Regular cardiac myocyte (primary cell): ENCODE measurements at places on chromosomes 1 and 21. TPM values are rescaled to one million over a fixed set of nuclear protein-coding genes. Genes with fewer than 3 reads are reported as not detected.

The SERPINC1 gene
- not detected in 2 replicates for total RNA-seq

The CLCA4 gene
- total RNA-seq = not detected in 2 replicates

The UBE4B gene
- 19.4 and 21.5 TPM in 2 replicates for total RNA-seq

The ADAMTS5 gene
- 3.8 and 5.1 TPM in 2 replicates for total RNA-seq

The RGS4 gene
- total RNA-seq = 919 and 1,715 TPM in 2 replicates

The FMOD gene
- 1.2 and 6.5 TPM in 2 replicates for total RNA-seq

The GGPS1 gene
- total RNA-seq = 12.3 and 22.3 TPM in 2 replicates

The NCMAP gene
- not detected in 2 replicates for total RNA-seq

The HTR6 gene
- total RNA-seq = not detected in 2 replicates

The VPS45 gene
- total RNA-seq = 33.2 and 42.8 TPM in 2 replicates

The SLC19A2 gene
- 8.1 and 16.9 TPM in 2 replicates for total RNA-seq

The RXFP4 gene
- total RNA-seq = under 0.01 TPM in 1 of 2 replicates, not detected in the other

The LEPROT gene
- total RNA-seq = 37.4 and 51.6 TPM in 2 replicates

The ALX3 gene
- not detected in 2 replicates for total RNA-seq

The OPTC gene
- total RNA-seq = not detected in 2 replicates

The CD55 gene
- 14.2 and 29.9 TPM in 2 replicates for total RNA-seq

The KMO gene
- 0.56 and 0.96 TPM in 2 replicates for total RNA-seq

The S100A2 gene
- 0.85 and 2.5 TPM in 2 replicates for total RNA-seq

The HES2 gene
- 0.77 and 0.85 TPM in 2 replicates for total RNA-seq

The FAM110D gene
- total RNA-seq = under 0.01 TPM in 1 of 2 replicates, not detected in the other

The MAN1C1 gene
- total RNA-seq = 0.38 and 6.5 TPM in 2 replicates

The CFHR4 gene
- total RNA-seq = not detected in 2 replicates

The C4BPA gene
- not detected in 2 replicates for total RNA-seq

The CR2 gene
- total RNA-seq = not detected in 2 replicates

The LPGAT1 gene
- total RNA-seq = 57.5 and 57.7 TPM in 2 replicates

The APOBEC4 gene
- total RNA-seq = not detected in 2 replicates

The PYHIN1 gene
- not detected in 2 replicates for total RNA-seq

The COL24A1 gene
- total RNA-seq = 0.19 and 0.56 TPM in 2 replicates

The RNU1-1 gene
- under 0.01 TPM in 2 replicates for total RNA-seq

The CA6 gene
- total RNA-seq = not detected in 2 replicates

The PADI3 gene
- not detected in 2 replicates for total RNA-seq

The C1QC gene
- total RNA-seq = not detected in 2 replicates

The PARS2 gene
- 4.4 and 5.1 TPM in 2 replicates for total RNA-seq

The S1PR1 gene
- 3.1 and 23.6 TPM in 2 replicates for total RNA-seq

The CCDC24 gene
- total RNA-seq = 2.3 and 4.5 TPM in 2 replicates

The ARV1 gene
- total RNA-seq = 14.9 and 20.1 TPM in 2 replicates

The LGR6 gene
- not detected in 2 replicates for total RNA-seq

The SLAMF9 gene
- total RNA-seq = 0.28 TPM in 1 of 2 replicates, not detected in the other

The ADAMTS4 gene
- 22.2 and 110 TPM in 2 replicates for total RNA-seq

The LCE2A gene
- not detected in 2 replicates for total RNA-seq

The ANKRD65 gene
- under 0.01 TPM in 2 replicates for total RNA-seq

The PLOD1 gene
- total RNA-seq = 626 and 996 TPM in 2 replicates

The PEX14 gene
- total RNA-seq = 10.4 and 13.6 TPM in 2 replicates

The C1orf87 gene
- not detected in 2 replicates for total RNA-seq

The GNPAT gene
- 44.5 and 53.9 TPM in 2 replicates for total RNA-seq

The OR2T33 gene
- total RNA-seq = not detected in 2 replicates

The ACKR1 gene
- not detected in 2 replicates for total RNA-seq

The MED8 gene
- 57.2 and 92.4 TPM in 2 replicates for total RNA-seq

The FAM163A gene
- under 0.01 TPM in 1 of 2 replicates, not detected in the other for total RNA-seq

The SERINC2 gene
- 1.4 and 3.6 TPM in 2 replicates for total RNA-seq

The BGLAP gene
- under 0.01 and 0.85 TPM in 2 replicates for total RNA-seq

The PGLYRP3 gene
- not detected in 2 replicates for total RNA-seq

The ATP6V1G3 gene
- not detected in 2 replicates for total RNA-seq

The LCE3B gene
- total RNA-seq = not detected in 2 replicates

The FTCD gene
- total RNA-seq = 0.19 and 0.28 TPM in 2 replicates

The PKP1 gene
- total RNA-seq = under 0.01 and 0.19 TPM in 2 replicates

The TPTE gene
- total RNA-seq = not detected in 2 replicates

The OLFM3 gene
- not detected in 2 replicates for total RNA-seq

The GJA8 gene
- not detected in 2 replicates for total RNA-seq
